ENCODE measurements at places on chromosomes 13 and 19. TPM values are rescaled to one million over a fixed set of nuclear protein-coding genes. Genes with fewer than 3 reads are reported as not detected.

PALM3 gene
- polyA plus RNA-seq = 18.7 TPM

TMEM38A gene
- polyA plus RNA-seq = 8.9 TPM

CD70 gene
- not detected for polyA plus RNA-seq

OR4F17 gene
- not detected for polyA plus RNA-seq

EPS8L1 gene
- 77.9 TPM for polyA plus RNA-seq

- no peak for DNase-seq
Measured at GRCh38 chr13:25753976-25754375, 297.8 kb downstream of the SHISA2 start.

DNA sequence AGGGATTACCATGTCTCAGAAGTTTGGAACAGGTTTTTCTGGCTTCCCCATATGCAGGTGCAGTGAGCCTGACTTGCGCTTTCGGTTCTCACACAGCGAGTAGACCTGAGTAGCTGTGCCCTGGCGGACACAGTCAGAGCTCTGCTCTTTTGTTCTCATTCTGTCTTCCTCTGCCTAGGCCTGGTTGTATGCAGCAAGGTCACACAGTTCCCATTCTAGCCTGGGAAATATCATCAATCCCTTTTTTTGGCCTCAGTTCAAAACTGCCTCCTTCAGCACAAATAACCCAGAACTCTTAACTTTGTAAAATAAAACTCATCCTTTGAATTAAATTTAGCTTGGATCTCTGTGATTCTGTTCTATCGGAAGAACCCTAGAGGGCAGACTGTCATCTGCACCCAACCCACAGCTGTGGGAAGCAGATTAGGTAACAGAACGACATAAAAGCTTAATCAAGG, 10.2 kb downstream of the OXGR1 start:
- DNase-seq = no peak

GRCh38 chr19:38639679-38640078, 7.8 kb upstream of the ACTN4 start:
- no peak for DNase-seq

GRCh38 chr19:17616961-17617806, 61.7 kb downstream of the COLGALT1 start:
- no peak for DNase-seq

GRCh38 chr19:33350538-33351309, 22.8 kb upstream of the CEBPG start:
- DNase-seq = no peak

DNA sequence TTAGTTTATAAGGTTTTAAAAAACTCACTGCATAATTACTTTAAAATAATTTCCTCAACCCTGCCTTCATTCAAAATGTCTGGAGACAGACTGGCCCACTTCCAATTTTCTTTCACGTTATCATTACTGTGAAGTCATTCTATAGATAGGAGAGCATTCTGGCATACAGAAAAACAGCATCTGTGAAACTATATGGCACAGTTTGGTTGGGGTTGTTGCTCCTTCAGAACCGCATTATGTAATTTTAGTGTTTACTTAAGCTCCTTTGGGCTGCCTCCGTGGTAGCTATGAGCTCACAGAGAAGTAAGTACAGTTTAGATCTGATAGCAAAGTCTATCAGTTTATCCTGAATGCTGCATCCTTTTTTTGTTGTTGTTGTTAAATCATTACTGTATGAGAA, 104.3 kb downstream of the KCNRG start:
- DNase-seq = no peak

DNA sequence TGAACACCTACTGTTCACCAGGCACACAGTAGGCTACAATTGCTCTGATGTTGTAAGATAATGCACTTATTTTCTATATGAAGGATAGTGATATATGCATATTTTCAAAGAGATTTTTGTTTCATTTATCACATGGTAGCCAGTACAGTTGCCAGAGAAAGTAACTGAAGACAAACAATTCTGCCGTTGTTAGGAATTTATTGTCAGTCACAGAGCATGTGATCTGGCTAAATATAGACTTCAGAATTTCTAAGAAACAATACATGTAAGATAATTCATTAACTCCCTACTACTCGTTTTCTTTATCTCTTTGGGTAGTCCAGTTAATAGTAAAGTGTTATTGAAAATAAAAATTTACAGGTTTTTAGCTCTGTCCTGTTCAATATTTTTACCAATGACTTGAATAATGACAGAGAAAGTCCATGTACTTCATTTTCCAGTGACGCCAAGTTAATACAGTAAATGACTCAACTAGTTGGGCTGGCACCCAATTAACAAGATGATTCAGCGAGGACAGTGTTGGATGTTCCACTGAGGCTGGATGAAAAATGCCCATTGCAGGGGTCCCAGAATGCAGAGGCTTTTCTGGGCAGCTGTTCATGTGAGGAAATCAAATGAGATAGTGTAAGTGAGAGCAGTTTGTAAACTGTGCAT, 35.6 kb downstream of the GJA3 start:
- no peak for DNase-seq

GRCh38 chr13:99379856-99380801, 72.9 kb upstream of the GPR183 start:
- no peak for DNase-seq

GRCh38 chr13:20964904-20965303, 62.4 kb upstream of the XPO4 start:
- no peak for DNase-seq

DNA sequence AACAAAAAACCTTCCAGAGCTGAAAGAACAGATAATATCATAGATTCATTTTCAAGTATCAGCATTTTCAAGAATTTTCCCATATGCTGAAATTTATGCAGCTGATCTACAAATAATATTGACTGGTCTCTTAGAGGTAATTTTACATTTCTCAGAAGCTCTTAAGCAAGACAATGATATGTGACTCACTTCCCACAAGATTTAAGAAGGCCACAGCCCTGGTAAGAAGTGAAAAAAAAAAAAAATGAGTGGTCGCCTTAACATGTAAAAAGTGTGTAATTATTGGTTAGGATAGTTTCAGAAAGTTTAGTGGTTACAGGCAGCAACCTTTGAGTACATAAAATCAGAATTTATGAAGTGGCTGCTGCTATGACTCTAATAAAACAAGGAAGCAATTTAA, 54.5 kb downstream of the NUFIP1 start:
- no peak for DNase-seq

DNA sequence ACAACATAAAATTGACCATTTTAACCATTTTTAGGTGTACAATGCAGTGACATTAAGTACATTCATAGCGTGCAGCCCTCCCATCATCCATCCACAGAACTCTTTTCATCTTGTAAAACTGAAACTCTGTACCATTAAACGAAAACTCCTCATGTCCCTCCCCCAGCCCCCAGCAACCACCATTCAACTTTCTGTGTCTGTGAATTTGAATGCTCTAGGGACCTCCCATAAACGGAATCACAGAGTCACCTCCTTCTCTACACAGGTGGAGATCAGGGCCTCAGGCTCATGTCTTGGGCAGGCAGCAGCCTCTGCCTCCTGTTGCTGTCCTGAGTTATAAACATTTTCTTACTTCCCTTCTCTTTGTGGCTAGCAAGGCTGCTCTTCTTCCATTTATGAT, 7.3 kb upstream of the CCNE1 start:
- no peak for DNase-seq

GRCh38 chr19:21158523-21159135, 16.8 kb downstream of the ZNF431 start:
- DNase-seq = no peak

DNA sequence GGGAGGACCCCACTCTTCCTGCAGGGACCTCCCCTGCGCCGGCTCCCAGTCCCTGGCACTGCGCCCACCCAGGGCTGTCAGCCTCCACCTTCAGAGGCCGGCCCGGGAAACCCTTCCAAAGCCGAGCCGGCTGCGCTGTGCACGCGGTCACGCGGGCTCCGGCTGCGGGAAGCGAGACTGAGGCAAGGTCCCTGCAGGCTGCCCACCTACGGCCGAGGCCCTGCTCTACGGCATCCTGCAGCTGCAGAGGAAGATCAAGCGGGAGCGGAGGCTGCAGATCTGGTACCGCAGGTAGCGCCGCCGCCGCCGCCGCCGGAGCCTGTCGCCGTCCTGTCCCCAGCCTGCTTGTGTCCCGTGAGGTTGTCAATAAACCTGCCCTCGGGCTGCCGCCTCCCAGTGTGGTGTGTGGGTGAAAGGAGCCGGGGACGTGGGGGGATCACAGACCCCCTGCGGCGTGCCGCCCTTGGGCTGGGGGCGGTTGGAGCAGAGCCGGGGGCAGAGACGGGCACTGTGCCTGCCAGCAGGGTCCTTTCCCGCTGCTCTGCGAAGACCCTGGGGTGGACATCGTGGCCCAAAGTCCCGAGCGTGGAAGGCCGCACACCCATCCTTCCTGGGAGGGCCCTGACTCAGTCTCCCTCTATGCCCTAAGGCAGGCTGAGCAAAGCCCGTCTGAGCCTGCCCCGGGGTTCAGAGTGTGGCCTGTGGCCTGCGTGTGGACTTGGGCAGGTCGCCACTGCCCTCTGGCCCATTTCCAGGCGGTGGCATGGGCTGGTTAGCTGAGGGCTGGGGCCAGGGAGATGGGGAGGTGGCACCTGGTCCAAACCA, 5.9 kb downstream of the GAMT start:
- DNase-seq = no peak

DNA sequence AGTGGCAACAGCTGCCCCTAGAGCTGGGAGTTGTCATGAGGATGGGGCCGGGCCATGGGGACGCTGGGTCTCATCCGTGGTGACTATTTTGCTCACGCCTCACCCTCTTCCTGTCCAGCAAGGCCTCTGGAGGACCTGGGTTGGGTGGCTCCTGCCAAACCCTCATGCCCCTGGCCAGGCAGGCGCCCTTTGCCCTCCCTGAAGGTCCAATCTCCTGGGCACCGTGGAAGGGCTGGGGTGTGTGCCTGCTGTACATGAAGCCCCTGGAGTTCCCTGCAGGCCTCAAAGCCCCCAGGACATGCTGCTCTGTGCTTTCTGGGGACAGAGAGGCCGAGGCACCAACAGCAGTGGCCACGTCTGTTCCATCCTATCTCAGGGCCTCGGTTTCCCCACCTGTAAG, 13.8 kb downstream of the LRP3 start:
- no peak for DNase-seq

DNA sequence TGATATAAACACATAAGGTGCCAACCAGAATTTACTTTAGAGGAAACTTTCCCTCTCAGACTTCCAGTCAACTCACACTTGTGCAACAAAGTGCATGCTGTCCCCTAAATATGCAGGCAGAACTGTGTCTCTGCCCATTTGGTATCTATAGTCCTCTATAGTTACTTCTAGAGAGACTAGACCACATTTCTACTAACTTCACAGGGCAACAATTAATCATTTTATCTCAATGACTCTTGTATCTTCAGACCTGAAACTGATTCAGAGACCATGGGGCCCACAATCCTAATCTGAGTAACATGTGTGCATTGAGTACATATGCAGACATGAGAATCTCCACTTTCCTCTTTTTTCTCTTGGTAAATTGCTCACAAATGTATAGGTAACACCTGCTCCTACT, 158.1 kb downstream of the ZNF486 start:
- DNase-seq = no peak

DNA sequence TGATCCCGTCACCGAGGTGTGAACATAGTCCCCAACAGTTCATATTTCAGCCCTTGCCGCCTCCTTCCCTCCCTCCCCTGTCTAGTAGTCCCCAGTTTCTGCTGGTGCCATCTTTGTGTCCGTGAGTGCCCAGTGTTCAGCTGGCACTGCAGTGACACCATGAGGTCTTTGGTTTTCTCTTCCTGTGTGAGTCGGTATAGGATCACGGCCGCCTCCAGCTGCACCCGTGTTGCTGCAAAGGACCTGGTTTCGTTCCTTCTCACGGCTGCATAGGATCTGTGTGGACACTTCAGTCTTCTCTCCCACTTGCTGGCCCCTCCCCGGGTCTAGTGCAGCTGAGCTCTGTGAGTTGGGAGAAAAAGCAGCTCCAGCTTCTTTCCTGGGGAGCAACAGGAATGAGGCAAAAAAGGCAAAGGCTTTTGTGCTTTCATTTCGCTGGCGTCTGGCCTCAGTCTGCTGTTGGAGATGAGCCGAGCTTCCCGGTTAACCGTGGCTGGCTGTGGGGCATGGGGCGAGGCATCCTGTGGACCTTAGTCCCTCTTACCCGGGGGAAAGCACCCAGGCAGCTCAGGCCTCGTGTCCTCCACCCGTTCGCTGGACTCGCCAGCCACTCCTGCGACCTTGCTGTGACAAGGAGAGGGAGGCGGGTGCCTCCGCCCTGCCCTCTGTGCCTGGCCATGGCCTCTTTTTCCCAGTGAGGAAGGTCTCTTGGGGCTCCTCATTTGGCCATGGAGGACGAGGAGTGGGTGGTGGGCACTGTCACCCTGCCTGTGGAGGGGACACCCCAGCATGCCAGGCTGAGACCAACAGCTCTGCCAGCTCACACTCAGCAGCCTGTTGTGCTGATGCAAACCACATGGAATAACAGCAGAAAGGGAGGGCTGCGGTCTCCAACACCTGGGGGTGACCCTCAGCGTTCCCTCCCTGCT, 196.5 kb downstream of the TEX29 start:
- no peak for DNase-seq
